ENCODE measurements at places on chromosomes 16 and 17.
A peak's percentile ranks its signal among the peaks of the same experiment; 100 is the strongest.

DNA sequence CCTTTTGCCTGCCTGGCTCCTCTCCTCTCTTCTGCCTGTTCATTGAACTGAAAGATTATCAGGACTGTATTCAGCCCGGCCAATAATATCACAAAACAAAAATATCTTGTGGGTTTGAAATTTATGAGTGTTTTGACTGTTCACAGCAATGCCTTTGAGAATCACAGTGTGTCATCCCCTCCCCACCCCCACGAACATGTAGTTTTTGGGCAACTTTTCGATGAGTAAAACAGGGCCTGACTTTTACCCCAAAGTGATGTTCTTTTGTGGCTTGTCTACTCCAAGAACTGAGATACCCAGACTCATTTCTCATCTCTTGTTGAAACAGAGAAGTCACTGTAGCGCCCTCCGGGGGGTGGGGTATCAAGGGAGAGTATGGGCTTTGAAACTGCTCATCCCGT is 675.7 kb downstream of the WWOX start:
- no peak for DNase-seq

- no peak for DNase-seq
These were observed 225.4 kb downstream of the IRF8 start for GRCh38 chr16:86124321-86124720.

GRCh38 chr16:12340151-12340733 is 363.7 kb downstream of the SNX29 start:
- DNase-seq: peak; percentile 18

DNA sequence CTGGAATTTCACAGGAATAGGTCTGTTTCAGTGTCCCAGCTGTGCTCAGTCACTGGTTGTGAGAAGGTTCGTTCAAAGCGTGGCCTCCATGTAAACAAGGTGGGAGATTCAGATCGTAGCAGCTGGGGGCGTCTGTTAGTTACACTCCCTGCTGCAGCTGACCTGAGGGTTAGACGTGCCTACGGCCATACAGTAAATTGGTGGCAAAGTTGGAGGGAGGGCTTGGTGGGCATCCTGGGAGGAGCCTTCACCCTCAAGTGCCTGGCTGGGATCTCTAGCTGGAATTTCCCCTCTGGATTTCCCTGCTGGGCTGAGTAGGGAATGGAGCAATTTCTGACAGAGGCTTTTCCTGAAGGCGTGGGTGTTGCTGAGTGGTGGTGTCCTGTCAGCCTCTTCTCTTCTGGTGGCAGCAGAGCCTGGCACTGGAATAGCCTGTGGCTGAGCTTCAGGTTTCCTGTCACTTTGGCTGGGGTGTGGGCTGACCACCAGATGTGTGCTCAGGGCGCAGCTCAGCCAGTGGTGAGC is 6.4 kb downstream of the FCSK start:
- no peak for DNase-seq

- DNase-seq: no peak
These were observed 89.5 kb downstream of the RAP1GAP2 start for GRCh38 chr17:2885733-2886132.

DNA sequence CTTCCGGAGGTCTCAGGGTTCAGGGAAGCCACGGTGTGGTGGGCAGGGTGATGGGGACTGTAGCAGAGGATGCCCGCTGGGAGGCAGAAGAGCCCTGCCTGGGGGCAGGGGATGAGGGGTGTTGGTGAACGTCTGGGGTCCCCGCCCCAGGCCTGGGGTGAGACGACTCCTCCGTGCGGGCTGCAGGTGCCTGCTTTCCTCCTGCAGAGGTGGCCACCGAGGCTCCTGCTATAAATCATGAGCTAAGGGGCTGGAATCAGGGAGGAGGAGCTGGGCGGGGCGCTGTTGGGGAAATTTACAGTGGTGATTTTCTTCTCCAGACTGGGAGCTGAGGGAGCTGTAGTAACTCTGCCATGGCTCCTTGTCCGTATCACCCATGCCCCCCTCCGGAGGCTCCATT is 167.0 kb downstream of the MRM1 start:
- DNase-seq: no peak

DNA sequence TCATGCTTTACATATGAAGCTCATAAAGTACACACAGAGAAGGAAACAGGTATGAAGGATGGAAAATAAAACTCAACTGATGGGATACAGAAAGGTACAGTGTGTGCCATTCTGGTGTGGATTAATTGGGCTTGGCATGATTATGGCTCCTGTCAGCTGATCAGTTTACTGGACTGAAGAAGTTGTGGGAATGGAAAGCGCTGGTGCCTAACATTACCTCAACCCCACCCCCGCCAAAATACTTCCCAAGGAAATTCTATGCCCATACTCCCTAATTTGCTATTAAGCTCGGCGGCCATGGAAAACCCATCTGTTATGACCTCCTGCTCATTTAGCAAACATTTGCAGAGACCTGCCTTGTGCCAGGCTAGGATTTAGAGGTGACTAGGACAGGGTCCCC is 16.6 kb upstream of the PMFBP1 start:
- no peak for DNase-seq

DNA sequence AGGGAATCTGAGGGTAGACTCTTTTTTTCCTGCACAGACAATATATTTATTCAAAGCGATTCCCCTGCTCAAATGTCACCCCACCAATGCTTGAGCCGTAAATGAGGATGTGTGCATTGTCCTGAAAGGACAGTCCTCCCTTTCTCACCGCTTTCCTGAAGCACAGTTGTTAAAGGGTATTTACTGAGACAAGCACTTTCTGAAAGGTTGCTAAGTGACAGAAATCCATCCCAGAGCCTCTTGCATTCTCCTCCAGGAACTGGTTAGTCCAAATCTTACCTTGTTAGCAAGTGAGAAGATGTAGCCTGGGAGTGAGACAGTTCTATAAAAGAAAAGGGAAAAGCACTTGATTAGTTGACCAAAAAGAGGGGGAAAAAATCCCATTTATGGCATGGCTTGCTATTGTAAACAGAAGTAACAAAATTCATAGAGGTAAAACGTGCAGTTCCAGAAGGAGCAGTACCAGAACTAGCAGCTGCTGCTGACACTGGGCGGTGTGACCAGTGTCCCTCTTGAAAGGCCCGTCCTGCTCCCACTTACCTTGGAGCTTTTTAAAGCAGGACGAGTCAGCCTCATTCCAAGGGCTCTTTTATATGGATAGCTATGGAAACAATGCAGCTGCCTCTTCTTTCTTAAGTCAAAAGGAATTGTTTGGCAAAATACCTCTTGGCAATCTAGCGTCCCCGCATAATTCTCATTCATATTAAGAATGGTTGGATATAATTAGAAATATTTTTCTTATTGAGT is at the start of gene MYH2:
MYH2 (minus strand) TSS at position 563 of the 747 bp plus-strand sequence. CDS start 1,738 bp downstream, outside the sequence.
- no peak for DNase-seq

GRCh38 chr16:28872952-28873351 is 5.3 kb upstream of the ATP2A1 start:
- DNase-seq: no peak

GRCh38 chr16:66359012-66359411 is 7.5 kb upstream of the CDH5 start:
- no peak for DNase-seq

DNA sequence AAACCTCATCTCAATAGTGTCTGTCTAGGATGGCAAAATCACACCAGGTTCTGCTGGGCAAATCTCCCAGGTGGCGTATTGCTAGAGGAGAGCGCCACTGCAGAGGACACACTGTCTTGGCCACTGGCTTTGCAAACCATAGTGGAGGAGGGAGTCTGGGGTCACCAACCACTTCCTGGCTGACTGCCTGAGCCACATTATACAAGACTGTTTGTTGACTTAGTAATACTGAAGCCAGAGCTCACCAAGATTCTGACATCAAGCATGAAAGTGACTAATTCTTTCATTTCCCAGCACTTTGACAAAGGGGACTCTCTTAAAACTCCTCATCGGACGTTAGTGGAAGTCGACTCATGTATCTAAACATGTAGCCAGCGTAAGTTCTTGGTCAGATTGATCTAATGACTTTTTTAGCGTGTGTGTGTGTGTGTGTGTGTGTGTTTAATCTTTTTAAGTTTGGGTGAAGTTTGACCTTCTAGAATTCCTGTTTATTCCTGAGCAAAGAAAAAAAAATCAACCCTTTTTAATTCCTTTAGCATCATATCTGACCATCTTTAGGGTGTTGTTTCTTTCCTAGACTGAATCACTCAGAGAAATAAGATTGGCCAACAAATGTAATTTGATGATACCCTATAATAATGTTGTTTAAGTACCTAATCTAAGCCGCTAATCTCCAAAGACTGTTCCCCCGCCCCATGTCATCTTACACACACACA is 13.7 kb downstream of the PITPNC1 start:
- DNase-seq: peak; percentile 91

- DNase-seq: no peak
These were observed 10.8 kb downstream of the MAP2K3 start for GRCh38 chr17:21295036-21295952.

DNA sequence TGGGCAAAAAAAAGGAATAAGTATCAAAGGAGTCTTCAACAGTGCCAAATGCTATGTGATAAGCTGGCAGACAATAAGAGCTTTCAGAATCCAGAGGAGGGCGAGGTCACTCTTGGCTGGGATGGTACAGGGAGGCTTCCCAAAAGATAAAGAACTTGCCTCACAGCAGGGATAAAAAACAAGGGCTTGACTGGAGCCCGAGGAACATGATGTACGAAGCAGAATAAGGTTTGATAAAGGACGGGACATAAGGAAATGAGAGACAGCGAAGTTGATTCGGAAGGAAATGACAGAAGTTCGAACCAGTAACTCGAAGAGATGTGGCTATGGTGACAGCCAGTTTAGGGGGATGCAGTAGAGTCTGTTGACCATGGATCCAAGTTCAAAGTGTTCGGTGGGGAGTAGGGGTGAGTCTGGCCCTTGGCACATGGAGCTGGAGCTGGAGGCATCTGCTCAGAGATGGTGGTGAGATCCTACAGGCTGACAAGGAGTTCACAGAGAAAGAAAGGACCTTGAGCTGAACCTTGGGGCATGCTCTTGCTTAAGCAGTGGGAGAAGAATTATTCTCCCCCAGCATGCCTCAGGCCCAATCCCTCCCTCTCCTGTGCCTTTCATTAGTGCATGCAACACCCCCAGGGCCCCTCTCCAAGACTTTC is 137.6 kb upstream of the RCVRN start:
- no peak for DNase-seq

GRCh38 chr17:48970224-48970623 is 1.8 kb upstream of the GIP start:
- DNase-seq: no peak

DNA sequence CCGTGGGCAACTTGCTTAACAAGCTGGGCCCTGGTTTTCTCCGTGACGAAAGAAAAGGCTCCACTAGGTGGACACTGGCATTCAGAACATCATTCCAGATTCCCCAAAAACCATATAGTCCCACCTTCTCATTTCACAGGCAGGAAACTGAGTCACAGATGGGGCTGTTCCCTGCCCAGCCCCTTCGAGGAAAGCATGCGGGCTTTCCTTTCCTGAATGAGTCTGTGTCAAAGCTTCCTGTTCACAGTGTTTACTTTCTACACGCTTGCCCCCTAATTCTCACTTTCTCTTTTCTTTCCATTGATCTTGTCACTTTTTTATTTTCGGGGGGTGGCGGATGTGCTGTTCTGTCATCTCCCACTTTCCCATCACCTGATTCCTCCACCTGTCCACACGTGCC is 10.3 kb upstream of the LGALS9 start:
- DNase-seq: no peak

DNA sequence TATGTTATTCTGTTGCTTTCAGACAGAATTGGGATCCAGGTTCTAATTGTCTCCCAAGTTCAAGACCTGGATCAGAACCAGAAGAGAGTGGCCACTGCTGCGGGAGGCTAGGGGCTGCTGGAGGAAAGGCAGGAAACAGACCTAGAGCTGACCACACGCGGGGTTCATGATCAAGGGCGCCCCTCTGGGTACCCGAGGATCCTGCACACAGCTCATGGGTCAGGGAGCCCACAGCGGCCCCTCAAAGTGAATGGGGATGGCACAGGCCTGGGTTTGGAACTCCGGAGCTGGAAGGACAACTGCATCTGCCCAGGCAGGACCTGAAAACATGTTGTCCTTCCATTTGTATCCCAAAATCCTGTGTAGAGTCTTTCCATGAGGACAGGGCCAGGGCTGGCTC is 107.0 kb downstream of the RMI2 start:
- DNase-seq: no peak

GRCh38 chr17:5686074-5686635 is 101.8 kb upstream of the NLRP1 start:
- no peak for DNase-seq
